Activated T-cell treated with anti-CD3 and anti-CD28 coated beads, Interleukin-2, amount 50 U/mL, for 4 hours (primary cell): ENCODE measurements at places on chromosomes 5 and 9. TPM values are rescaled to one million over a fixed set of nuclear protein-coding genes. Genes with fewer than 3 reads are reported as not detected.
A peak's percentile ranks its signal among the peaks of the same experiment; 100 is the strongest.

DNA sequence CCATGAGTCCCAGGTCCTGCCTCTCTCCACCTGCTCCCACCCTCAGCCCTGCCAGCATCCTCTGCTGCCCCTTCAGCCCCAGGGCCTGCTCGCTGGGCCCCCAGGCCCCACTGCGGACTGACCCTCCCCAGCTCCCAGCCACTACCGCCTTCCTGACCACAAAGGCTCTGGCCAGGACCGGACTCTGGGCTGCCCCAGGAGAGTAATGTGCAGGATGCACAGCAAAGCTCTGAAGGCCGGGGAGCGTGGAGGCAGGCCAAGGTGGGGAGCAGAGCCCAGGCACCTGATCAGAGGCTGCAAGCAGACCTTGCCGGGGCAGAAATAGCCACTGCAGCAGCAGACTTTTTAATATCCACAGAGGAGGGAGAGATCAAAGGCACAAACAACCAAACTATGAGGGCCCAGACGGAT lies 27.9 kb downstream of the IPPK start:
- no peak for DNase-seq

DNA sequence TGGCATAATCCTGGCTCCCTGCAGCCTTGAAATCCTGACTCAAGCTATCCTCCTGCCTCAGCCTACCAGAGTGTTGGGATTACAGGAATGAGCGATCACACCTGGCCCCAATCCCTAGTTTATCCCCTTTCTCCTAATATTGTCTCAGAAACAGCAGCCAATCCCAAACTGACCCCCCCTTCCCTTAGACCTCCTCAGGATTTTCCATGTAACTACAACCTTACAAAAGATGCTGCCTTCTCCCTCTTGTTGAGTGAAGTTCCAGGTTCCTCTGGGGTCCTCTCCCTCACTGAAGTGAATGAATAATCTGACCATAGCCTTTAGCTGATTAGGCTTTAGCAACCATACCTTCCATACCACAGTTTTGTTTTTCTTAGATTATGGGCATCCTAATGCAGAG lies 25.9 kb upstream of the MSANTD3 start:
- no peak for DNase-seq

DNA sequence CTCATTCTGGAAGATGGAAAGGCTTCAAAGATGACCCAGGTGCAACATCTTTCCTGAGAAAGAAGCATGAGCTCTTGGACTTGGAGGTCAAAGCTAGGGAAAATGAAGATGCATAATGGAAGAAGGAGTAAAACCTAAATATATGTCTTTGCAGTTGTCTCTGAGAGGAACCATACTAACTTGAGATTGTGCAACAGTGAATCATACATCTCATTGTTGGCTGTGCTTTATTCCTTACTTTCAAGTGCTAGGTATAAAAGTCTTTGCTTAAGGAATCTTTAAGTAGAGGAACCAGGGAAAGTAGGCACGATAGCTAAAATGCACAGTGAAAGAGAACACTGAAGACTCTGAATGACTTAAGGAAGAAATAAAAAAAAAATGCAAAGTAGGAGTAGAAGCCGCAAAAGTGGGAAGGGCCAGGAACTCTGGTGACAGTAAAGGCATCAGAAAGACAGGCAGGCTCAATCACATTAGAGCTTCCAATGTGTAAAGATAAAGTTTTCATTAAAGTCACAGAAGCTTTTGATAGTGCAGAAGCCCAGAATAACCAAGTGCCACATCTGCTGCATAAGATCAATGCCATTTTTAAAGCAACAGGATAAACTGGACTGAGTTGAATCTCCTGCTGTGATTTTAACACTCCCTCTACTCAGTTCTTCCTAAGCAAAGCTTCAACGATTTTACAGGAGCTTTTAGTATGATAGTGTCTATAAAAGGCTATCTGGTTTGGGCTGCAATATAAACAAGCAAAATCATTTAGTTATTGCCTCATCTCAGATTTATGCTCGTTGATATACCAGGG lies 432.3 kb upstream of the EDIL3 start:
- DNase-seq, result no peak

DNA sequence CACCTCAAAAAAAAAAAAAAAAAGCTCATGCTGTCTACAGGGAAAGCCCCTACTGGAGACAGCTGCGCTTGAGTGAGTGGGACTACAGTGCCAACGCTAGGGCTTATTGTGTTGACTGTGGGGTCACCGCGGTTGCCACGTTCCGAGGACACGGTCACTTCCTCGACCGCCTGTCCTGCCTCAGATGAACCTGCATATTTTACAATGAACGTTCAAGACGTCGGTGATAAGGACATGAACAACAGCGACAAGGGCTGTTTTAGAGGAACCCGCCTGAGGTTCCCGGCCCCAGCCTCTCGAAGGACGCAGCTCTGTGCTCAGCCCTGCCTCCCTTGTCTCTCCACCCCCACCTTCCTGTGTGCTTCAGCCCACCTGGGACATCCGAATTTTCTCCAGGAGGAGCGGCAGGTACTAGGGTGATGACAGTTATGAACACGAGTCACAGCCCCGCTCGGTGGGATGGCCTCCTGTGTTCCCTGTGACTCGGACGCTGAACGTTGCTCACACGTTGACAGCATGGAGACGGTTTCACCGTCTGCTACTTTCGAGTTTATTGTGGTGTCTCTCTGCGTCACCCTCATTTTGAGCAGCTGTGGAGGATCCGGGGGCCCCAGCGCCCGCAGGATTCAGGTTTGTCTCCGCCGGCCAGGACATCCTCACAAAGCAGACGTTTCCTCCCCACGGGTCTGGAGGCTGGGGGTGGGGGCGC lies 11.3 kb upstream of the DIPK1B start:
- peak; percentile 38 for DNase-seq

- DNase-seq, result no peak
Measured at GRCh38 chr9:109118808-109119438, 824 bp downstream of the TMEM245 start.

- no peak for DNase-seq
Measured at GRCh38 chr5:32182463-32183063, 8.4 kb upstream of the GOLPH3 start.

- DNase-seq, result no peak
Measured at GRCh38 chr9:36401164-36401740, 1.2 kb upstream of the RNF38 start.

GRCh38 chr9:125472562-125472925 lies 210.9 kb downstream of the GAPVD1 start:
- no peak for DNase-seq

DNA sequence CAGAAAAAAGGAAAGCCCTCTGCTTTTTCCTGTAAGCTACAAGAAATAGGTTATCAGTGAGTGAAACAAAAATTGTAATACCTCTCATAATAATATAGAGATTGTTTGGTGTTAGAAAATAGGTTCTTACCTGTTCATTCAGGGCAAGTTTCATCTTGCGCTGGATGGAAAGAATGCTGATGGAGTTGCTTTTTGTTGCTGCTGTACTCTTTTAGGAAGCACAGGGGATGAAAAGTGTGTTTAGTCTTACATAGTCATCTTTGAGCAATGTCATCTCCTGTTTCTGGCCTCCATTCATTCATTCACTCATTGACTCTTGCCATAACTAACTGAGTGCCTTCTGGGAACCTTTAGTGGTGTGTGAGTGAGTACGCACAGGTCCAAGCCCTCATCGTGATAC lies 6.4 kb downstream of the ENTREP1 start:
- no peak for DNase-seq

GRCh38 chr5:112535356-112535755 lies 116.3 kb upstream of the EPB41L4A start:
- DNase-seq, result no peak

GRCh38 chr9:15310107-15310850 lies 3.3 kb upstream of the TTC39B start:
- no peak for DNase-seq

GRCh38 chr5:143501310-143502044 lies 98.0 kb upstream of the NR3C1 start:
- DNase-seq, result no peak

- DNase-seq, result no peak
Measured at GRCh38 chr9:84652496-84653120, 16.9 kb upstream of the NTRK2 start.

- no peak for DNase-seq
Measured at GRCh38 chr5:91643797-91644196, 260.7 kb upstream of the ARRDC3 start.

DNA sequence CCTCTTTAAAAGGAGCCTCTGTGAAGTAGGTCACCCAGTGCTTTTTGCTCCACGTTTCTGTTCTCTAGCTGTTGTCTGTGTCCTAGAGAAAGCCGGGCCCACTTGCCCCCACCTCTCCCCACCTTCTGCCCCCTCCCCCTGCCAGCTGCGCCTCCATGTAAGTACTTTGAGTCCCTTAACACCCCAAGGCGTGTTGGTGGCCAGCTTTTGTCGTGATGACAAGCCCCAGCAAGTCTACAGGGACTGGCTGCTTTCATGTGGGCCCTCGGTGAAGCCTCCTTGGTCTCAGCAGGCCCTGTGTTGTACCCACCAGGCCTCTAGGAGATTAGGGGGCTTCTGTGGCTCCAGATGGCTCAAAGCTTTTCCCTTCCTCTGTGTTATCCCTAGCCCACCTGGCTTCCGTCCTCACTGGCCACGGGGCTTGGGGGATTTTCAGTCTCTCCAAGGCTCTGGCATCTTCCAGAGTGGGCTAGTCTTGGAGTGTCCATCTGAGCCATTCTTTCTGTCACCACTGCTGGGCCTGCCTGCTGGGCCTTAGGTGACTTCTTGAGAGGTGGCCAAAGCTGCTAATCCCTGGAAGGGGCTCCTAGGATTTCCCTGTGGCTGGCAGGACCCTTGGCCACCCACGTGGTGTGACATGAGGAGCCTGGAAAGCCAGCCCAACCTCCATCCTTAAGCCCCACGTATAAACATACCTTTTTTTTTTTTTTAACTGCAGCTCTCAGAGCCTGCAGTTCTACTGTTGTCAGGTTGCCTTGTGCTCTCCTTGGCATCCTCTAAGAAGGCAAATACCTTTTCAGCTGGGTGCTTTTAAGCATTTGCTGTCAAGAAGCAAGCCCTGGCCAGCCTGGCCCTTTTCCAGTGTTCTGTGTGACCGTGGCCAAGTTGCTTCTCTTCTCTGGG lies 1.1 kb upstream of the NDST1 start:
- no peak for DNase-seq

DNA sequence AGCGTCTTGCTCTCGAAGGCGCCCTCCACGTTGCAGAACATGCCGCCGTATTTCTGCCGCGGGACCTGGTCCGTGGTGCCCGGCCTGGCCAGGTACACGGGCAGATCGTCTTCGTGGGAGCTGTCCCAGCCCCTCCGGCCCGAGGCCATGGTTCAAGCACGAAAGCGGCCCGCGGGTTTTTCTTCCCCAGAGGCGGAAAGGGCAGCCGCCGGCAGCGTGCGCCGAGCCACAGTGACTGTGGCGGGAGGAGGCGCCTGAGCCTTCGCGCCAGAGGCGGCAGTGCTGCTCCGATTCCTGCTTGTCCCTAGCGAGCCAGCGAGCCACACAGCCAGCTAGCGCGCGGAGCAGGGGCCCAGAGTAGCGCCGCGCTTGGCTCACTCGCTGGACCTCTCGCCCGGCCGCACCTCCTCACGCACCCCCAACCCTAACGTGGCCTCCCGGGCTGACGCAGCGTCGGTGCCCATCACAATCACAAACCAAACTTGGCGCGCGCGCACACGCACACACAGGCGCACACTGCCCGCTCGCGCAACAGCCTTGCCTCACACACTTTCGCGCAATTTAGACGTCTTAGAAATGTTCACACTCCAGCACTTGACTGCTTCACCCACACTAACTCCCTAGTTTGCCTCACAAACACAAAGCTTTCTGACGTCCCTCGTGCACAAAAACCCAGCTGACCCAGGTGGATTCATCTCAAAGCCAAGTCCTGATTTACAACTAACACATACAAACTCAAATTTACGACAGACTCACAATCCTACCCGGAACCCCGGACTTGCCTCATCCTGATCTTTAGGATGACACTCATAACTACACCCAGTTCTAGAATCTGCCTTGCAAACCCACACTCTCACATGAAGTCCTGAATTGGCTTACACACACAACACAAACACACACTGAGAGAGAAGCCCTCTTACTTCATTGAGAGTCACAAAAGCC lies at the start of gene DPYSL3:
DPYSL3 (minus strand) TSS at position 359 of the 942 bp plus-strand sequence; CDS start at position 149, 210 bp downstream.
- no peak for DNase-seq

DNA sequence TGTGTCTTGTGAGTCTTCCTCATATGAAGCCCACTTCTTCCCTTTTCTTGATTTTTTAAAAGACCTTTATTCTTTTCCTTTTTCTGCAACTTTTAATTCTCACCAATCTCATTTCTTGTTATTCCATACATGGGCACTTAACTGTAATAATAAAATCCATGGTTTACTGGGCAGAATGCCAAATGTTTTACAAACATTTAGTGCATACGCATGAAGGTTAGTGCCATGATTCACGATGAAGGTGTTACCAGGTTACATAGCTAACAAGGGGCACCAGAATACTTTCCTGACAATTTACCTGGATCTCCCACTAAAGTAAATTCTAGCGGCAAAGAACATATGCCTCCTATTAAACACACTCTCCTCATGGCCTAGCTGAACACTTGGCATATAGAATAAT lies 28.5 kb downstream of the MAN2A1 start:
- no peak for DNase-seq

DNA sequence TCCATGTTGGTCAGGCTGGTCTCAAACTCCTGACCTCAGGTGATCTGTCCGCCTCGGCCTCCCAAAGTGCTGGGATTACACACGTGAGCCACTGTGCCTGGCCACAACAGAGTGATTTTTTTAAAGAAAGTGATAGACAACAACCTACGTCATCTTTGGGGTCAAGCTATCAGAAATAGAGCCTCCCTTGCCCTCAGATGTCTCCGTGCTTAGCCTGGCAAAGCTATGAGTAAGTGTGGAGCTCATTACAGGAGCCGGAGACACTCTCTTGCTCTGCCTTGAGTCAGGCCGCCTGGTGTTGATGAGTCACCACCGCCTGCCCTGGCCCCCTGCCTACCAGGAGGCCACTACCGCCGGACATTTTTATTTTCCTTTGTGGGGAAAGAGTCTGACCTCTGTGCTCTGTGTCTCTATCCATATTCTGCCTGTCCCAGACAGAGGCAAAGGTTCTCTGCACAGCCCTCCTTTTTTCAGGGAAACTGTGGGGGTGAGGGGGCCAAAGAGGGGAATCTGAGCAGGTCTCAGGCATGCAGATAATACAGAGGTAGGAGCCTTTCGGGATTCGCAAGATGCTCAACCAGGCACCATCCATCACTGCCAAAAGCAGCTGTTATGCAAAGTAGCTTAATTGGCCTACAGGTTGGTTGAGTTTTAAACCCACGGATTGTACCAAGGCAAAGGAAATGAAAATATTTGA lies 123.7 kb upstream of the CPEB4 start:
- no peak for DNase-seq

- peak; percentile 54 for DNase-seq
Measured at GRCh38 chr5:141618030-141618803, 583 bp downstream of the DIAPH1 start.

DNA sequence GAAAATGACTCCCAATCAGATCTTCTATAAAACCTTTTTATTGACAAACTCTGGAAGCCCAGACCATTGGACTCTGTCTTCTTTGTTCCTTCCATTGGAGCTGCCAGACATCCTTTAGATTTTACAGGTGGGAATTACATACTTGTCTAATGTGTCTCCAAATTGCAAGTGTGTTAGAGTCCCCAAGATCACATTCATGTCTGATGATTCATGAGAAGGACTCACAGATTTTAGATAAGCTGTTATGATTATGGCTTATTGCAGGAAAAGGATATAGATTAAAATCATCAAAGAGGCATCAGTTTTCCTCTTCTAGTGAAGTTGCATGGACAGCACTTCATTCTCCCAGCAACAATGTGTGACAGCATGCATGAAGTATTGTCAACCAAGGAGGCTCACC lies 70.4 kb downstream of the MUSK start:
- DNase-seq, result no peak

SLC9A3 gene
- total RNA-seq, result 4.9 TPM

PCBD2 gene
- 8.0 TPM for total RNA-seq

ADGRD2 gene
- not detected for total RNA-seq

RMRP gene
- 13,372 TPM for total RNA-seq

PALM2AKAP2 gene
- not detected for total RNA-seq

DIAPH1 gene
- 243 TPM for total RNA-seq

QRFP gene
- not detected for total RNA-seq

TGFBI gene
- 0.82 TPM for total RNA-seq

SH3PXD2B gene
- total RNA-seq, result 0.92 TPM
